ENCODE measurements at places on chromosomes 1 and 21. TPM values are rescaled to one million over a fixed set of nuclear protein-coding genes. Genes with fewer than 3 reads are reported as not detected.
A peak's percentile ranks its signal among the peaks of the same experiment; 100 is the strongest.

GRCh38 chr1:81867235-81867634 lies 66.5 kb downstream of the ADGRL2 start:
- DNase-seq = no peak

DNA sequence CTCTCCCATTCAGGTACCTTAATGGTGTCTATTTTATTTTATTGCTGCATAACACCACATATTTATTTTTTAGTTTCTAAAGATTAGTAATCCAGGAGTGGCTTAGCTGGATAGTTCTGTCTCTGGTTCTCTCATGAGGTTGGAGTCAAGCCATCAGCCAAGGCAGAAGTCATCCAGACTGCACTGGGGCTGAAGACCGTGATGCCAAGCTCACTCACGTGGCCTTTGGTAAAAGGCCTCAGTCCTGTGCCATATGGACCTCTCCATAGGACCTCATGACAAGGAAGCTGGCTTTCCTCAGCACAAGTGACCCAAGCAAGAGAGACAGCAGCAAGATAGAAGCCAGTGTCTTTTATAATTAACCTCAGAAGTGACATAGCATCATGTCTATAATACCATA lies 23.0 kb upstream of the DDR2 start:
- no peak for DNase-seq

GRCh38 chr1:209057901-209058300 lies 525.6 kb upstream of the CAMK1G start:
- no peak for DNase-seq

DNA sequence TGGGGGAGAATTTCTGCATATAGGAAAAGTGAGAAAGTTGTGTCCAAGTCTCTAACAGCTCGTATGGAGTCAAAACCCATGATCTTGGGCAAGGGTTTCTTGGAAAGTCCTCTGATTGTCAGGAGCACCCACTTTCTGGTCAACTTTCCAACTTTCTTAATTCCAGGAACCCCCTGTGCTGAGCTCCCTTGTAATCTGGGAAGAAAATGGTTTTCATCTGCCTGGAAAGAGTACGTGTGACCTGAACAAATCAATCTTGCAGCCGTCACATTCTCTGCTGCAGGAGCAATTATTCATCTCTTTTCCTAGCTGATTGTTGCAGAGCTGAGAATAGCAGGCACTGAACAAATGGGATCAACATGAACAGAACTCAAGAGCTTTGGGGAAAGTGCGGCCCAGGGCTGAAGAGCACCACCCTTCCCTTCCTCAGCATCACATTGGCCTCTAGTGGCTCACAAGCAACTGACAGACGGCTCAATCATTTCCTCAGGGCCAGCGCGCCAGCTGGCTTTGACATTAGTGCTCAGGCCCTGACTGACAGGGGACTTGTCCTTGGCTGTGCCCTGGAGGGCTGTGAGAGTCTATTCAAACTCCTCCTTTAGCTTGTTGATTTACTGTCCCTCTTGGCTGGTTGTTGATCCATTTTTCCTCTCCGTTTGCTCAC lies 295.2 kb downstream of the HLX start:
- DNase-seq = no peak

GRCh38 chr1:2875707-2876561 lies 74.4 kb upstream of the TTC34 start:
- DNase-seq = no peak

GRCh38 chr21:41760411-41760810 lies 6.4 kb downstream of the RIPK4 start:
- no peak for DNase-seq

DNA sequence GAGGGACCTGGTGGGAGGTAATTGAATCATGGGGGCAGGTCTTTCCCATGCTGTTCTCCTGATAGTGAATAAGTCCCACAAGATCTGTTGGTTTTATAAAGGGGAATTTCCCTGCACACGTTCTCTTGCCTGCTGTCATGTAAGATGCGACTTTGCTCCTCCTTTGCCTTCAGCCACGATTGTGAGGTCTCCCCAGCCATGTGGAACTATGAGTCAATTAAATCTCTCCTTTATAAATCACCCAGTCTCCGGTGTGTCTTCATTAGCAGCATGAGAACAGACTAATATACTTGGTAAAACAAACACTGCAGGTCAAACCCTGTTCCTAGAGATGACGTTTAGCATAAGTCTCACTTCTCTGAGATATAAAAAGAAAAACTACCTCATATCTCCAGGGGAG lies 148.3 kb downstream of the MATN1 start:
- no peak for DNase-seq

- DNase-seq = peak; percentile 92
These were observed 17.7 kb upstream of the SNX27 start for GRCh38 chr1:151594143-151594625.

DNA sequence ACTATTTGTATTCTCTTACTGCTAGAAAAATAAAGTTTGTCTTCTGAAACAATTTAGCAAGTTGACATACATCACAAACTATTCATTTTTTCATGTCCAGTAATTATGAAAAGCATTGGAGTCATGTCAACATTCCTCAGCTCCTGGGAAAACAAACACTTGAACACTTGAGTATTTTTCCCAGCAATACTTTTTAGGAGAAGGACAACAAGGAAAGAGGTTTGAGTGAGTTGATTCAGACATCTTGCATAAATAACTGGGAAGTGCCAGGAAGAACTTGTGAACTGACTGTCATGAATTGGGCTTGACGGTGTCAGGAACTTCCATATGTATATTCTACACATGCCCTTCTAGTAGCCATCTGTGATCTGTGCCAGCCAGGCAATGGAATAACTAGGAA lies 195.6 kb downstream of the HMCN1 start:
- no peak for DNase-seq

DNA sequence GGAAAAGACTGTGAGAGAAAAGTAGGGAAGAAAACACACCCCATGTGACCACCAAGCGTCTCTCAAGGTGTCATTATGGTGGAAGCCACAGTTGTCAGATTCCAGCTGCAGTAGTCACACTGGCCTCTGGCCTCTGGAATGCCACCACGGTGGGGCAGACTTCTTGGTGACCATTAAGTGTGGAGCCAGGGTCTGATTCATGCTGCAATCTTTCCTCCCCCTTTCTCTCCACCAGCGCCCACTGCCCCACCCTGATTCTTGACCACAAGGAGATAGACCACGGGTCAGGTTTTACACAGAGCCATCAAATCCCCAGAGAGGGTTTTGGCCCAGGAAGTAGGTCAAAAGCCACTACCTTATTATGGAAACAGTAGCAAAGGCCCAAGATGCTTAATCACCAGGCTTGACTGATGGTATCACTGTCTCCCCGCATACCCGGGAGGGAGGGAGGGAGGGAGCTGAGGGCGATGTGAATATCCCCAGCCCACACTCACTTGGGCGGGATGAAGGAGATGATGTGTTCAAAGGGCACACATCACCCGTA lies 52.7 kb upstream of the GRHL3 start:
- DNase-seq = no peak

GRCh38 chr1:225944951-225945350 lies 3.9 kb upstream of the LEFTY2 start:
- DNase-seq = no peak

DNA sequence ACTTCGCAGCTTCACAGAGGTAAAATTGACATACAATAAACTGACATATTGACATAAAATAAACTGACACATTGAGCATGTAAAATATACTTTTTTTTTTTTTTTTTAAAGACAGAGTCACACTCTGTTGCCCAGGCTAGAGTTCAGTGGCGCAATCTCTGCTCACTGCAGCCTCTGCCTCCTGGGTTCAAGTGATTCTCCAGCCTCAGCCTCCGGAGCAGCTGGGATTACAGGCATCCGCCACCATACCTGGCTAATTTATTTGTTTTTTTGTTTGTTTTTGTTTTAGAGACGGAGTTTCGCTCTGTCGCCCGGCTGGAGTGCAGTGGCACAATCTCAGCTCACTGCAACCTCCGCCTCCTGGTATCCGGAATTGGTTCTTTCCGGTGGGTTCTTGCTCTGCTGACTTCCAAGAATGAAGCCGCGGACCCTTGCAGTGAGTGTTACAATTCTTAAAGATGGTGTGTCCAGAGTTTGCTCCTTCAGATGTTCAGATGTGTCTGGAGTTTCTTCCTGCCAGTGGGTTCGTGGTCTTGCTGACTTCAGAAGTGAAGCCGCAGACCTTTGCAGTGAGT lies 48.4 kb upstream of the CLIC4 start:
- no peak for DNase-seq

GRCh38 chr1:181793831-181794230 lies 267.7 kb downstream of the ZNF648 start:
- no peak for DNase-seq

DNA sequence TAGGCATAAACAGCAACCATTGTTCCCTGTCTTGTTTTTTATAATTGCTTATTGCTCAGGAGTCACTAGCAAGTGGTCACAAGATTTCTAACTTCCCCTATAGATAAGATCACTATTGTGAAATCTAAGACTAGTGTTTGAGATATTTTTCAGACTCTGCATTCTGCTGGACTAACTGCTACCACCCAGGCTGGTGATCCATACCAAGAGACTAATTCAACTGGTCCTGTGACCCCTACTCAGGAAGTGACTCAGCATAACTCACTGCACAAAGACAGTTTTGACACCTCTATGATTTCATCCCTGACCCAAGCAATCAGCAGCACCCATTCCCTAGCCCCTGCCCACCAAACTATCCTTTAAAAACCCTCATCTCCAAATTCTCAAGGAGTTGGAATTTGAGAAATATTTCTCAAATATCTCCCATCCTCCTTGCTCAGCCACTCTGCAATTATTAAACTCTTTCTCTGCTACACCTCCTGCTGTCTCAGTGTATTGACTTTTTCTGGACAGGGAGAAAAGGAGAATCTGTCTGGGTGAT lies 52.7 kb downstream of the TRIM33 start:
- no peak for DNase-seq

DNA sequence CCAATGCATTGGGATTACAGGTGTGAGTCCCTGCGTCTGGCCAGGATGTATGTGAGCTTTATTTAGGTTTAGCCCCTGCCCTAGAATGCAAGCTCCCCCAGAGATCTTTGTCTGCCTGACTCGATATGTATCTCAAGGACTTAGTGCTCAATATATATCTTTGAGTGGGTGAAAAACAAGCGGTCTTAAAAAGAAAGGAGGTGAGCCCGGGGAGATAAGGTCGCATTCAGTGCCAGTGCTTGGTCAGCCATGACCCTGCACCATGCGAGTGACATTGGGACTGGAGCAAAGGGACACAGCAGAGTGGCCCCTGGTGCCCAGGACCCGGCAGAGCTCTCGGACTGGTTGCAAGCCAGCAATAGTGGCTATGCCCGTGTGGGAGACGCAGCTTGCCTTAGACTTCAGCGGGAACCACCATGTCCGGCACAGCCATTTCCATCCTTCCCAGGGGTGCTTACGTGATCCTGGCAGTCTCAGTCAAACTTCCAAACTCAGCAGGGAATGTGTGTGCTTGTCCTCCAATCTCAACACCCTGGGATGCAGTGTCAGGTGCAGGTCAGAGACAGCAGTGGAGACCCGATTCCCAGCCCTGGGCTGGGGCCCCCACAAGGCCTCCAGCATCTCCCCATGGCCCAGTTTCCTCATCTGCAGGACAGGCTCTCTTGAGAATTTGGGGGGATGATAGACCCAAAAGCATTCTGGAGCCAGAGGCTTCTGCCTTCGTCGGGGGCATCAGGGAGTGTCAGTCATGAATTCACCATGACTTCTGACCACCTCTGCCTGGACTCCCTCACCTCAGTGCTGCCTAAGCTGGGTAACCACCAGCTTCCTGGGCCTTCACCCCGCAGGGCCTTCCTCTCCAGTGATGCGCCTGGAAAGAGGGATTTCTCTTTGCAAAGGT lies 1.8 kb downstream of the MX2 start:
- DNase-seq = no peak

- no peak for DNase-seq
These were observed 45.8 kb downstream of the SLC25A24 start for GRCh38 chr1:108154314-108154713.

DNA sequence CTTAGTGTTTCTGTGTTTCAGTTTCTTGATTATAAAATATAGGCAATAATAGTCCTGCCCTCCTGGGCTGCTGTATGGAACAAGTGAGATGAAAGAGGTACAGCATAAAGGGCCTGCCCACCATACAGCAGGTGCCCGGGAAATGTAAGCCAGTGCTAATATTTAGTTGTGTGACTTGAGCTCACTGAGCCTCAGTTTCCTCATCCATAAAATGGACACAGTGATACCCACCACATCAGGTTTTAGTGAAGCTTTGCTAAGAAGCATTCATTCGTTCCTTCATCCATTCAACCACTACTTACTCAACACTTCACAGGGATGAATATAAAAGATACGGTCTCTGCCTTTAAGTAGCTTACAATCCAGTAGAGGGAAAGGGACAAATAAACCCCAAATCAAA lies 19.9 kb downstream of the CNTN2 start:
- no peak for DNase-seq

GRCh38 chr21:44337941-44338895 lies 972 bp downstream of the CFAP410 start:
- DNase-seq = peak; percentile 76

- no peak for DNase-seq
These were observed 210.3 kb upstream of the CACYBP start for GRCh38 chr1:174789399-174789798.

GRCh38 chr1:107678993-107679392 lies 286.0 kb downstream of the VAV3 start:
- no peak for DNase-seq

DNA sequence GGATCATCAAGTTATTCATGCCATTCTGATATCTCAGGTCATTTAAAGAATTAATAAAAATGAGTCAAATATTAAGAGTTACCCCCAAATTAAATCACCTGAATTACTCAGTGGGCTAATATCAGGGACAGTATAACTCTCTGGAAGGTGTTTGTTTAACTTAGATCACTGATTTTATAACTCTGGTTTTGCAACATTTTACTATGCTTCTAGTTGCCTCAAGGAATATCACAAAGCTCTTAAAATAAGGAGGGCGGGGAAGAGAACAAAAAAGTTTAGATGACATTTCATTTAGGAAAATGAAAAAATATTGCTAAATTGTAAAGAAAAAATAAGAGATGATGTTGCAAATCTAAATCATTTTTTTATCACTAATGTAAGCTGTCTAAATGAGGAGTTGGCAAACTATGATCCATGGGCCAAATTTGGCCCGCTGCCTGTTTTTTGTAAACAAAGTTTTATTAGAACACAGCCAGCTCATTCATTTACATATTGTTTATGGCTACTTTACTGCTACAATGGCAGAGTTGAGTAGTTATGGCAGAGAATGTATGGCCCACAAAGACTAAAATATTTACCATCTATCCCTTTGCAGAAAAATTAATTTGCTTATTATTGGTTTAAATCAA lies 31.9 kb upstream of the SLC19A2 start:
- DNase-seq = no peak

ATP8B2 gene
- 26.0 TPM for total RNA-seq

OLIG1 gene
- 0.59 TPM for total RNA-seq

LBR gene
- total RNA-seq = 56.4 TPM

PDE9A gene
- 12.8 TPM for total RNA-seq

SMIM34 gene
- total RNA-seq = 0.56 TPM

PGBD5 gene
- total RNA-seq = 2.3 TPM

CAMK1G gene
- 0.56 TPM for total RNA-seq

CAPN2 gene
- 253 TPM for total RNA-seq

TMEM50A gene
- total RNA-seq = 106 TPM

CFHR5 gene
- not detected for total RNA-seq

GFI1 gene
- total RNA-seq = 3.3 TPM

CLDN14 gene
- total RNA-seq = not detected

ZBTB48 gene
- total RNA-seq = 36.5 TPM

All from lower lobe of right lung (tissue), 2 donors.